ENCODE measurements at places on chromosomes 3 and 15. TPM values are rescaled to one million over a fixed set of nuclear protein-coding genes. Genes with fewer than 3 reads are reported as not detected.

The LRRK1 gene
- polyA plus RNA-seq, result 5.6 TPM

The ARHGAP31 gene
- 10.1 TPM for polyA plus RNA-seq

The TRNT1 gene
- polyA plus RNA-seq, result 15.9 TPM

The PSMD2 gene
- 163 TPM for polyA plus RNA-seq

The HCLS1 gene
- polyA plus RNA-seq, result 6.3 TPM

The CIB2 gene
- 15.6 TPM for polyA plus RNA-seq

The GOLGA8T gene
- not detected for polyA plus RNA-seq

The PP2D1 gene
- polyA plus RNA-seq, result 0.39 TPM

The CPA3 gene
- 1.3 TPM for polyA plus RNA-seq

The PAQR9 gene
- 0.08 TPM for polyA plus RNA-seq

The SMCO1 gene
- polyA plus RNA-seq, result 2.2 TPM

The STRIT1 gene
- 49.3 TPM for polyA plus RNA-seq

The IL20RB gene
- 1.3 TPM for polyA plus RNA-seq

The SLC22A13 gene
- polyA plus RNA-seq, result 0.24 TPM

- DNase-seq, result no peak
Measured at GRCh38 chr15:79136434-79137046, 46.0 kb upstream of the RASGRF1 start.

GRCh38 chr15:50224606-50225005 lies 40.9 kb downstream of the HDC start:
- no peak for DNase-seq

- DNase-seq, result no peak
Measured at GRCh38 chr3:9013782-9014563, 50.7 kb upstream of the RAD18 start.

DNA sequence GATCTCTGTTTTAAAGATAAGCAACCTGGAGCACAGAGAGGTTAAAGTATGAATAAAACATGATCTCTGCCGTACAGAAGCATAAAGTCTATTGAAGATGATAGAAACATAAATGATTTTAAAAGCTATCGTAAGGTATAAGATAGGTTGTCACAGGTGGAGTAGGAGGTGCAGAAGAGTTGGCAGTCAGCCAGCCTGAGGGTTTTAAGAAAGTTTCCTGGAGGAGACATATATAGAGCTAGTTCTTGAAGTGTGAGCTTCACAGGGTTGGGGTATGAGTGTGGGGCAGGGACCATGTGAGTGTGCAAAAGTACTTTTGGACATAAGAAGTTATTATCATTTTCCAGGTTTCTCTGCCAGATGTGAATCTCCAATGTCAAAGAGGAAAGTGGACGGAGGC lies 3.9 kb upstream of the FGF12 start:
- DNase-seq, result no peak

GRCh38 chr15:68991723-68992122 lies 22.8 kb upstream of the NOX5 start:
- DNase-seq, result no peak

DNA sequence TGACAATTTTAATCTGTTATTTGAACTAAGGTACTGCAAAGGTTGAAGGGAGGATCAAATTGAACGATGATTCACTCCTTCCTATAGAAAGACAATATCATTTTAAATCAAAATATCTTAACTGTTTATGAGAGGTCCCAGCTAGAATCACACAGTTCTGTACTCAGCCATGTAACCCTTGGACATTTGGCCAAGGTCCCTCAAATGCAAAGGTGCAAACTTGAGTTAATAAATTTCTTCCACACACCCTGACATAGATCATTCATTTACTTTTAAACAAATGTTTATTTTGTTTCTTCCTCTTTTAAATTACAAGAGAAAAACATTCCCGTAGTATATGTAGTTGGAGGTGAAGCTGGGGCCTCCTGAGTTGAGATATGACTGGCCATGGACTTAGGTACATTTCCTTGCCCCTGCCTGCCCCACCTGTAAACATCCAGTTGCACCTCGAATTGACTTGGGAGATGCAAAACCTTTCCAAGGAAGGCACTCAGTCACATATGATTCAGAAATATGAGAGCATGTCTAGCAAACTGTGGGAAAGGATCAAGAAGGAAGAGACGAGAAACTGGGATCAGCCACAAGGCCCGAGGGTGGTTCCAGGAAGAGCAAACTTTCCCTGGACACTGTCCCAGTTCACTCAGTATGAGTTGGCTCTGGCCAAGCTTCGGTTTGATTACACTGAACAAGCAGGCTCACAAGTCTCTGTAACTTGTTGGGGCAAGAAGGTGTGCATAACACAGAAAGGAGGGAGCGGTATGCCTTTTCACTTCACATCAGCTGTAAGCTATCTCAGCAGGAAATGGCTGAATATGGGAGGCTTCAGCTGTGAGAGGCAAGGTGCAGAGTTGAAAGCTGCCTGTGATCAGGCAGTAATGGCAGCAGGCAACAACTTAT lies 6.7 kb downstream of the TNFSF10 start:
- no peak for DNase-seq

- DNase-seq, result no peak
Measured at GRCh38 chr15:31292391-31293015, 34.1 kb upstream of the KLF13 start.

GRCh38 chr3:54299169-54299935 lies 177.0 kb downstream of the CACNA2D3 start:
- no peak for DNase-seq

DNA sequence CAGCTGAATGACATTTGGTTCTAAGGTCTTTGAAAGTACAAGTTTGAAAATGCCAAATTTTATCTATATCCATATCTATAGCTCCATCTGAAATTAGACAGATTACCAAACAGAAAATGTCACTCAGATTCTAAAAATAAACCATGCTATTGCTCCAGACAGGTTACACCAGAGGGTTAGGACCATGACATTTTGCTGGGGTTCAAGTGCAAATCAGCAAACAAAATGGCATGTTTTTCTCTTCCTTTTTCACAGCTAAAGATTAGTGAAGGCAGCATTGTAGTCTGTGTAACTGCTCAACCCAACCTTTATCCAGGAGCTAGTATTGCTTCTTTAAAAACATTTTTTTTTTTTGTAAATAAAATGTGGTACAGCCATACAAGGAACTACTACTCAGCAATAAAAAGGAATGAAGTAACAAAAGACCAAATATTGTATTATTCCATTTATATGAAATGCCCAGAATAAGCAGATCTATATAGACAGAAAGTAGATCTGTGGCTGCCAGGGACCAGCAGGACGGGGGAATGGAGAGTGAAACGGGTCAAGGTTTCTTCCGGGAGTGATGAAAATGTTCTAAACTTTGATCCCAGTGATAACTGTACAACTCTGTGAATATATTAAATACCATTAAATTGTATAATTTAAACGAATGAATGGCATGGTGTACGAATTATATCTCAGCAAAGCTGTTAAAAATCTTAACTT lies 18.2 kb downstream of the VGLL4 start:
- no peak for DNase-seq

DNA sequence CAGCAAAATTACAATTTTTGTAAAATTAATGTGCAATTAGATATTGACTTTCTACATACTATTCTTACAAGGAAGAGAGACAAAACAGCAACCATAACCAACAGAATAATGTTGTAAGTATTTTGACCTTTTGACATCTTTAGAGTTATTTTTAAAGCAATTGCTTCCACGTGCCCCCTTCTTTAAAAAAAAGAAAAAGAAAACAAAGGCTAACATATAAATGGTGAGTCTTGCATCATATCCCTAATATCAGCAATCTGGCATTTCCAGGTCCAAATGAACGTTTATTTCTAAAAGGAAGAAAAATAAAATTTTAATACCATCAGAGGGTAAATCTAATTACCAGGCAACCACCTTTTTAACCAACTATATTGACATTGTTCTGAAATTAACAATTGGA lies 19.3 kb upstream of the STRIT1 start:
- no peak for DNase-seq

DNA sequence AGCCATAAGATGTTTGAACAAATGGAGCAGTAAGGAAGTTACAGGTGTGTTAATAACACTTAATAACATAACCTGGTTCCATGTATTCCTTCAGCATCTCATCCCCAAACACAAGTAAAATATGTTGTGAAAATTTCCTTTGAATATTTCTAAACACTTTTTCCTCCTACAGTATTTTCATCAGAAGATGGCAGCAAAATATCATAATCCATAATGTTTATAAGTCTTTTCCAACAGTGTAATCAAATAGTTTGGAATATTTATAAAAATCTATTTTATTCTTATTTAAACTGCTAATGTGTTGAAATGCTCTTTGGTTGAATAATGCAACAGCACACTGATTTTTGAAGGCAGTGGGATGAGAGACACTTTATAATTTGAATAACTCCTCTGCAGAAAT lies 1020.5 kb downstream of the OTOL1 start:
- no peak for DNase-seq

- DNase-seq, result no peak
Measured at GRCh38 chr3:142962520-142963233, 797 bp downstream of the PAQR9 start.

GRCh38 chr3:51620543-51620942 lies 50.5 kb upstream of the TEX264 start:
- no peak for DNase-seq

DNA sequence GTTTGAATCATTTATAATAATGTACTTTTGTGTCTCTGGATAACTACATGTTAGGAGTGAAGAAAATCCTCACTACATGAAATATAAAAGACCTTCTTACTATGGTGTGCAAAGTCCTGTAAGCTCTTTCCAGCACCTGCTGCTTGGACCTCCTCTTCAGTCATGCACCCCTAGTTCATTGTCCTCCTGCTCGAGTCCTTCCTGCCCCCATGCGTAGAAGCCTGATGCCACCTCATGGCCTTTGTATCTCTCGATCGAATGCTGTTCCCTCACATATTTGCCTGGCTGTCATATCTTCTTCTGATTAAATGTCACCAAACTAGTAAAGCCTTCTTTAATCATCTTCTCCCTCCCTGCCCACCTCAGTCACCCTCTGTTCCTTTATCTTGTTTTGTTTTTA lies 49.9 kb upstream of the SUCLG2 start:
- DNase-seq, result no peak

GRCh38 chr15:26894181-26894580 lies 27.3 kb downstream of the GABRA5 start:
- no peak for DNase-seq

DNA sequence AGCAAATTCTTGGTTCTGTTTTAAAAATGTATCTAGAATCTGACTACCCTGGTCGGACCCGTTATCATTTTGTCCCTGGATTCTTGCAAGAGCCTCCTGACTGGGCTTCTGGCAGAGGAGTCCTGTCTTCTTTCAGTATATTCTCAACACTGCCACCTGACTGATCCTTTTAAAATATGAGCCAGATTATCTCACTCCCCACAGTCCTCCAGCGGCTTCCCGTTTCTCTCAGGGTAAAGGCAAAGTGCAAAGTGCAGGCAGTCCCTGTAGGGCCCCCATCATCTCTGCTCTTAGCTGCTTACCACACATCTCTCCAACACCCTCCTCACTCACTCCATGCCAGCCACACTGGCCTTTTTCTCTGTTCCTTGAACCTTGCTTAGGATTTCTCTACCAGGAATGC lies 28.4 kb downstream of the CRTC3 start:
- DNase-seq, result no peak

- DNase-seq, result no peak
Measured at GRCh38 chr3:197718891-197719290, 17.8 kb downstream of the RUBCN start.

DNA sequence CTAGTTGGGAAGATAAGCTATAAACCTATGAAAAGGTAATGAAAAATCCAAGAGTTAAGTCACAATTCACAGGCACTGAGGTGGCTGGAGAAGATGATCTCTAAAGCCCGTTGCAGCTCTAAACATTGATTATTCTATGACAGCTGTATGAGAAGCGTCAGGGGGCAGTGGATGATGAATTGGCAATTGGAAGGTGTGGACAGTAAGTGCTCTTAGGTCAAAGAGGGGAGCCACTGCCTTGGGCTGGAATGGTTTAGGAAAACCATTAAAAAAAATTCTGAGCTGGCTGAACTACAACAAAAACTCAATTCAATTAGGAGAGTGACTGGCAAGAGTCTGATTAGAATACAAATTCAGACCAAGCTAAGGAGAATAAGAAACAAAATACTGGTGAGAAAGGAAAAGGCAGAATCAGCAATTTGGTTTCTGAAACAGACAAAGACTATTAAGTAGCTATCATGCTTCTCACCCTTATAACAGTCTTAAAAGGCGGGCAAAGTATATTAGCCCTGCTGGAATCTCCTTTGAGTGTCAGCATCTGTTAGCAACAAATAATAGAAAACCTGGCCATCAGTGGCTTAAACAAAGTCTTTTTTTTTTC lies 8.8 kb upstream of the NMD3 start:
- DNase-seq, result no peak

GRCh38 chr3:129614435-129614834 lies 8.0 kb upstream of the PLXND1 start:
- no peak for DNase-seq

DNA sequence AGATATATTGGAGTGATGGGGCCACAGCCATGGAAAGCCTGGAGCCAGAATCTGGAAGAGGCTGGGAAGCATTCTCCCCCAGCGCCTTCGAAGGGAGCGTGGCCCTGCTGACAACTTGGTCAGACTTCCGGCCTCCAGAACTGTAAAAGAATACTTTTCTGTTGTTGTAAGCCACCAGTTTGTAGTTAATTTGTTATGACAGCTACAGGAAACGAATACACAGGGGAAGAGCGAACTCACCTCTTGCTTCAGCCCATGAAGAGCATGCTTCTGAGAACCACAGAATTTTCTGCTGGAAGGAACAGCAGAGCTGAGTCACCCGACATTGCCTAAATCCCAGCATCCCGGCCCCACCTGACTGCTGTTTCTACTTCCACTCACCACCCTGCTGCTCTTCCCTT lies 501.7 kb downstream of the SHQ1 start:
- DNase-seq, result no peak
